ENCODE measurements at places on chromosomes 1 and 21.

DNA sequence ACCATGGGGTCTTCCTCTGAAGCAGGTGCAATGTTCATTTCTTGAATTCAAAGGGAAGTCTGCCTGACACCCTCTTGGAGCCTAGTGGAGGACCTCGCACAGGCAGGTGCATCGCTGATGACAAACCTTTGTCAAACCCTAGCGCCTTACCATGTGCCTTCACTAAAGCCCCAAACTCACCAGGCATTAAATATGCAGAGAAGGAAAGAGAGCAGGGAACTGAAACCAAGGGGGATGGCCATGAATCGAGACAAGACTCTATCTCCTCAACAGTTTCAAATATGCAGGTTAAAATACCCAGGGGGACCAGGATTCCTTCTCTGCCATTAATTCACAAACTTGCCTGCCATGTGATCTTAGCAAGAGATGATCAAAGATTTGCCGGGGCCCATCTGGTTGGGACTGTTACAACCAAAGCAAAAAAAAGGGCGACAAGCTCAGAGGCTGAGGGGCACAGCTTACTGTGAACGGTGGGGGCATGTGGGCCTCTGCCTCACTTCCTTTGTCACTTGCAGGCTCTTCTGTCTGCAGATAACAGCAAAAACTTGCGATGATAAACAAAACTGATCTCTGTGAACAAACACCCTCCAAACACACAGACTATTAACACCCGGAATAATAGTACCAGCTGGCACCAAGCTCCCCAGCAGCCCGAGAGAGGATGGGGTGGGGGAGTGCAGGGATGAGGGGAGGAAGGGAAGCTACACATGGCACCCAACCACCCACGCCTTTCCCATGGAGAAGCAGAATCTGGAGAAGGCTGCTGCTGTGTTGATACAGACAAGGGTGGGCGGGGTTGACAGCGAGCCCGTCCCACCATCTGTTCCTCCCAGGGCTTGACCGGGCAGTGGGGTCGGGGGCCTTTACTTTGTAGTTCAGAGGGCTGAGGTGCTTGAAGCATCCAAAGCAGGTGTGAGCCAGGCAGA is 33.9 kb downstream of the TMEM63A start:
- DNase-seq, result peak; percentile 29

DNA sequence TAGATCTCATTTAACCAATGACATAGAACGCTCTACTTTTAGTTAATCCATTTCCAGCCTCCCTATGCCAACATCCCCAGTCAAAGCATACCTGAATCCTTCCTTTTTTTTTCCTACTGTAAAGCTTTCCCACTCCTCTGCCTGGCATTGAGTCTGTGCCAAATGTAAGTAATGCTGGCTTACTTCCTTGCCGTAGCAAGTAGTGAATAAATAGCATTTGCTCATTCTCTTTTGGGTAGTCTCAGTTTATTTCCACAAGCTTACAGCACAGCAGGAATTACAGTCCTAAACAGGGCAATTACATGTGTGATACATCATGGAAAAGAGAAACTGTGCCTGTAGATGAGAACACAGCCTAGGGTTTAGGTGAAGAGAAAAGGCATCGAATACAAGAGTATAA is 352.6 kb upstream of the NEGR1 start:
- DNase-seq, result no peak

- DNase-seq, result no peak
Measured at GRCh38 chr1:20158358-20159070, 19.4 kb downstream of the PLA2G2F start.

DNA sequence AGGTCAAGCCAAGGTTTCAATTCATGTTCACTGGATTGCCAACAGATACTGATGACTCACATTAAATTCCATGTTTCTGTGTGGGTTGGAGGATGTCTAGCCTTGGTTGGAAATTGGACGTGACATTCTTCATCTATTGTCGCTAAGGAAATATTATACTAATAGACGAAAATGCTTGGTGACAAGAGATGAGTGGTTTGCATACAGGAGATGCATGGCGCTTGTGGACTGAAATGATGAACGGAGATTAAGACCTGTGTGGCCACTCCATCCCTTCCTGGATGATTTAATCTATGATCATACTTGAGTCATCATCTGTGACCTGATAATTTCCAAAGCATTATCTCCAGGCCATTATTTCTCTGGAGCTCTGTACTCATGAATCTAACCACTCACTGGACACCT is 97.0 kb upstream of the CD34 start:
- no peak for DNase-seq

All from NCI-H1436 (cell line).